ENCODE measurements at places on chromosomes 16 and 17.
A peak's percentile ranks its signal among the peaks of the same experiment; 100 is the strongest.

GRCh38 chr16:58472266-58472665 is 27.7 kb upstream of the NDRG4 start:
- DNase-seq: no peak

- no peak for DNase-seq
Observed at GRCh38 chr17:3710951-3711383, 12.7 kb upstream of the HASPIN start.

DNA sequence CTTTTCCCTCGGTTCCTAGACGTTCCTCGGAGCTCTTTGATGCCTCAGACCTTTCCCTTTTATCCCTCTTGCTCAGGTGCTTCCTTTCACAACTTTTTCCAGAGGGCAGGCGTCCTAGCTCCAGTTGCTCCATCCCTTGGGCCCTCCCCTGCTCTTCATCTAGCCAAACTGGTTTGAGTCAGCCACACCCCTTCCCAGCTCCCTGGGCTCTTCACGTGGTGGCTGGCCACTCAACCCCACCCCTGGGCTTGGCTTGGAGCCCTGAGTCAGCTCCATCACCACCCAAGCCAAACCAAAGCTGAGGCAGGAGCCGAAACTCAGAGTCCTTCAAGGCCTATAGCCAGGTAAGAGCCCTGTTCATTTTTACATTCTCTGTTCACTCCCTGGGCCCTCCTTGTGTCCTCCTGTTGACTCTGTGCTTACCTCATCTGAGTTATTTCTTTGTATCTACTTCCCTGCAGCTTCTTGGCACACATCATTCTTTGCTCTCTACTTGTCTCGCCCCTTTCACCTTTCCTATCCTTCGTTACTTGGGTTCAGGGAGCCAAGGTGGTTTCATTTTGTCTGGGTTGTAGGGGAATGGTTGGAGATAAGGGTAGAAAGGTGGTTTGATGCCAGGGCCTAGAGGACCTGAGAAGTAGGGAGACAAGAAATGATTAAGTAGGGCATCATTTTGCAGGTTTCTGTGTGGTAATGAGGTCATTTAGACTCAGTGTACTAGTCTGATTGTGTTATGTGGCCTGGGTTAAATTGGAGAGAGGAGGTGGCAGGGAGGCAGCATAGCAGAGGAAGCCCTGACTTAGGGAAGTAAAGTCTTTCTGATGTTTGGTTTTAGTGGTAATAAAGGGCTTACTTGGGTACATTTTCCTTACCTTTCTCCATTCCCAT is 7.6 kb upstream of the PHKG2 start:
- DNase-seq: peak; percentile 25

DNA sequence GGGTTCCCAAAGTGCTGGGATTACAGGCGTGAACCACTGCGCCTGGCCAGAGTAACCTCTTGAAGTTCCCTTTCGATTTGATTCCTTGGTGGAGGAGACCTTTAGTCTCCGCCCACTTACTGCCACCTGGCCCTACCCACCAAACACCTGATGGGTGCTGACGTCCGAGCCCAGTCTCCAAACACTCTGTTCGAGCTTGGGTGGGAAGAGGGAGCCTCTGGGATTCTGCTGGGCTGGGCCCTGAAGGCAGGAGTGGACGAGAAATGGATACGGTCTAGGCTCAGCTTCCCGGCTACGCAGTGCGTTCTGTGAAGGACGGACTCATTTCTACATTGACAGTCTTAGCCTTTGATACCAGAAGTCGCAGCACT is 870 bp upstream of the ITGA3 start:
- DNase-seq: no peak

DNA sequence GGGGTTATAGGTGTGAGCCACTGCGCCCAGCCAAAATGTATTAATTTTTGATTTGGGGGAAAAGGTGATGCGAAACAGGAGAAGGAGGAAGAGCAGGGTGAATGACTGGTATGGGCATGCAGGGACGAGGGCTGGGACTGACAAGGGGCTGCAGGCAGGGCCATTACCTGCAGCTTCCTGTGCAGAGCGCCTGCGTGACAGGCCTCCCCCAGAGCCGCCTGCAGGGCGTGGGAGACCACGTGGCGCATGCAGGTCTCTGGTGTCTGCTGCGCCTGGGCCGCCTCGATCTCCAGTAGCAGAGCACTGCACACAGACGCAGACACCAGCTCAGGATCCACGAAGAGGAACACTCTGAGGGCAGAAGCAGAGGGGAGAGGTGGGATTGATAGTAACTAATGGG is 32.4 kb downstream of the PIK3R6 start:
- DNase-seq: no peak

- DNase-seq: no peak
Observed at GRCh38 chr17:8285270-8286181, 2.9 kb upstream of the RANGRF start.

- no peak for DNase-seq
Observed at GRCh38 chr16:89120921-89121351, 27.3 kb downstream of the ACSF3 start.

DNA sequence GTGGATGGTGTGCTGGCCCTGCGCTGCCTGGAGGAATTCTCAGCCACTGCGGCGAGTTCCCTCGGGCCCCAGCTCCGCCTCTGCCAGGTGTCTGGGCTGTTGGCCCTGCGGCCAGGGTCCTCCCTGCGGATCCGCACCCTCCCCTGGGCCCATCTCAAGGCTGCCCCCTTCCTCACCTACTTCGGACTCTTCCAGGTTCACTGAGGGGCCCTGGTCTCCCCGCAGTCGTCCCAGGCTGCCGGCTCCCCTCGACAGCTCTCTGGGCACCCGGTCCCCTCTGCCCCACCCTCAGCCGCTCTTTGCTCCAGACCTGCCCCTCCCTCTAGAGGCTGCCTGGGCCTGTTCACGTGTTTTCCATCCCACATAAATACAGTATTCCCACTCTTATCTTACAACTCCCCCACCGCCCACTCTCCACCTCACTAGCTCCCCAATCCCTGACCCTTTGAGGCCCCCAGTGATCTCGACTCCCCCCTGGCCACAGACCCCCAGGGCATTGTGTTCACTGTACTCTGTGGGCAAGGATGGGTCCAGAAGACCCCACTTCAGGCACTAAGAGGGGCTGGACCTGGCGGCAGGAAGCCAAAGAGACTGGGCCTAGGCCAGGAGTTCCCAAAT is 1.3 kb upstream of the TNFSF13 start:
- no peak for DNase-seq

GRCh38 chr16:15484662-15485061 is 50.3 kb downstream of the BMERB1 start:
- DNase-seq: no peak

DNA sequence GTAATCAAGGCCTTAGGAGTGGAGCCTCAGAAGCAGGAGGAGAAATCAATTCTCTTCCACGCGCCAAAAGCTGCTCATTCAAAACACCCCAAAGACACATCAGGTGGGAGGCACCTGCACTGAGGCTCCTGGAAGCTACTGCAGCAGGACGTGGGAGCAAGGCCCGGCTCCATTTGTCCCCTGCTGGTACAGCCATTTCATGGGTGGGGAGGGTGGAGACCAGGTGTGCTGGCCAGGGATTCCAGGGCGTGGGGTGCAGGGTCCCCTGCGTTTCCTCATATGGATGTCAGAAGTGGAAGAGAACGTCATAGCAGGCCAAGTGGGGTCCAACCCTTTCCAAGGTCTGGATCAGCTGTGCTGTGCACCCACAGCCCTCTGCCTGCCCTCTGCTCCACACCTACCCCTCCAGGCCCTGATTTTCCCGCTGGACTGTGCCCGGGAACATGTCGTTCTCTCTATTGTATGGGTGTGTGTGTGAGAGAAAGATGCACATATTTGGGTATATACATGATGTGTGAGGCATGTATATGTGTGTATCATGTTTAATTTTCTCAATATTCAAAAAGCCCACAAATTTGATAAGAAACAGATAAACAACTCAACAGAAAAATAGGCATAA is 39.2 kb upstream of the CBX4 start:
- DNase-seq: no peak

GRCh38 chr16:50819706-50820105 is 77.8 kb downstream of the CYLD start:
- DNase-seq: no peak

DNA sequence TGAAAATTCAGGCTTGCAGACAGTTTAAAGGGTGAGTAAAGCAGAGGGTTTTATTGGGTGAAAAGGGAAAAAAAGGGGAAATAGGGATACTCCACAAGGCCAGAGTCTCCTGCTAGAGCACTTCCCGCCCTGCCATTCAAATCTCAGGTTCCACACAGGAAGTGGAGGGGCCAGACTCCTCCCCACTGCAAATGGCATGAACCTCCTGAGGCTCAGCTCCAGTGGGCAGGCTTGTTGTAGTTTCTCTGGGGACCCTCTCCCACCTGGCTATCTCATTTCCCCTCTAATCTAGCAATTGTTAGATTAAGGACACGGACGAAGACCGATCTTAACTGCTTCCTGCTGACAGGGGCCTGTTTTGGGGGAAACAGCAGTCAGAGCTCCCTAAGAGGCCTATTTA is 43.4 kb downstream of the TAOK1 start:
- DNase-seq: no peak

GRCh38 chr16:70678121-70678897 is 7.5 kb downstream of the MTSS2 start:
- DNase-seq: no peak

DNA sequence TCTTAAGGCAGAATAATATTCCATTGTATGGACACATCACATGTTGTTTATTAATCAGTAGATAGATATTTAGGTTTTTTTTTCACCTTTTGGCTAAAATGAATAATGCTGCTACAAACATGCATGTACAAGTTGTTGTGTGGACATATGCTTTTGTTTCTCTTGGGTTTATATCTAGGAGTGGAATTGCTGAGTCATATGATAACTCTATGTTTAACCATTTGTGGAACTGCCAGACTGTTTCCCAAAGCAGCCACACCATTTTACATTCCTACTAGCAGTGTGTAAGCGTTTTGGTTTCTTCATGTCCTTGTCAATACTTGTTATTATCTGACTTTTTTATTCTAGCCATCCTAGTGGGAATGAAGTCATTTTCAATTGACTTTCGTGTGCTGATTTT is 21.3 kb downstream of the CYLD start:
- DNase-seq: no peak

DNA sequence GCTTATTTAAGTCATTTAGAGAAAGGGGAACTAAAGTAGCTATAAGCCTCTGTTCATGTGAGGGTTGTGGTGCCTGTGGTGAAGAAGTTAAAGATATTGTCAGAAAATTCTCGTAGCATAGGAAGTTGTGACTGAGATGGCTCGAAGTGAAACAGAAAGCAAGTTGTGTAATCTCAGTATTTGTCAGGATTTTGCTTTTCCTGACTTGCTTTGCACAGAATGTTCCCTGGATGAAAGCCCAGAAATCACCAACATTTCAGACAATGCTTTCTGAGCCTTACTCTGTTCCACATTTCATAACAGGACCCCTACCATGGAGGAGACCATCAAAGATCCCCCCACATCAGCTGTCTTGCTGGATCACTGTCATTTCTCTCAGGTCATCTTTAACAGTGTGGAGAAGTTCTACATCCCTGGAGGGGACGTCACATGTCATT is 10.6 kb downstream of the CALCOCO2 start:
- no peak for DNase-seq

DNA sequence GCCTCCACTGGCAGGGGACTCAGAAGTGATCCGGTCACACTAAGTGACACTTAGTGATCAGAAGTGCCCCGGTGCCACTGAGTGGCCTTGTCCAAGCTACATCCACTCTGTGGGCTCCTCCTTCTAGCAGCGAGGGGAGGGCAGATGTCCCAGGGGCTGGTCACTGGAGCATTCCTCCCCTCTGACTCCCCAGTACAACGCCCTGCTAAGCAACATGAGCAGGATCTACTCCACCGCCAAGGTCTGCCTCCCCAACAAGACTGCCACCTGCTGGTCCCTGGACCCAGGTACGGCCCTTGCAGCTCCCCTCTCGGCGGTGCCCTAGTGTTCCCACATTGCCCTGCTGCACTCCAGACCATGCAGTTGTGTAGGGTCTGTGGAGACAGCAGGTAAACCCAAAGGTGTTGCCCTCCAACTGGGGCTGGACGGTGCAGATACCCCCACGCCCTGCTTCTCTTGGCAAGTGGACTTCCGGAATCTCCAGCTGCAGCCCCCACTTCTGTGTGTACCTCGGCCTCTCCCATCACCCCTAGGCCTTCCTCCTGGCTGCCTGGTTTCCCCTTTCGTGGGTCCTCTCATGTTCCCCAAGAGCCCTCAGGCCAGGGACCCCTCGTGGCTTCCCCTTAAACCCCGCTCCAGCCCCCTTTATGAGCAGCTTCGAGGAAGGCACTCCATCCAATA is 2.1 kb downstream of the ACE start:
- DNase-seq: peak; percentile 83

- DNase-seq: no peak
Observed at GRCh38 chr17:68432086-68432864, 25.0 kb downstream of the WIPI1 start.

- DNase-seq: no peak
Observed at GRCh38 chr16:49468611-49469310, 95.2 kb downstream of the C16orf78 start.

- no peak for DNase-seq
Observed at GRCh38 chr16:56422896-56423441, 2.4 kb downstream of the AMFR start.

Measured in eye (tissue), 1 donor.